Stimulated activated CD4-positive, alpha-beta T cell treated with anti-CD3 and anti-CD28 coated beads, Interleukin-12 subunit alpha, Interleukin-12 subunit beta, amount 100 ng/mL, for 24 hours (primary cell): ENCODE measurements at places on chromosomes 12 and 14.

DNA sequence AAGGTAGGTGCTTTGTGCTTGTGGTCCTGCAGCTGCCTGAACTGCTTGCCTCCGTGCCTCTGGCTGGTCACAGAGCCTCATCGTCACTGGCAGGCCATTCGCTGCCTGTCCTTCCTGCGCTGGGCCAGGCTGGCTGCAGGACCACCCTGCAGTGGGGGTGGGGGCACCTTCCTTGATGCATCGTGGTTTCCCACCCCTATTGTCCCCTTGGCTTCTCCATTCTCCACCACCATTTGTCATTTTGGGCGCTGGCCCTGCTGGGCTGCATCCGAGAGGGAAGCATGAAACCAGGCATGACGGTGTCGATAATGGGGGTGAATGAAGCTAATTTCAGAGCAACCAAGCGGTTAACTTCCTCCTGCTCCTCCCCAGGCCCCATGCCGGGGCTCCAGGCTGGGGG is 127.7 kb downstream of the NRXN3 start:
- no peak for DNase-seq

- no peak for DNase-seq
Measured at GRCh38 chr14:90201344-90201743, 55.0 kb upstream of the PSMC1 start.

DNA sequence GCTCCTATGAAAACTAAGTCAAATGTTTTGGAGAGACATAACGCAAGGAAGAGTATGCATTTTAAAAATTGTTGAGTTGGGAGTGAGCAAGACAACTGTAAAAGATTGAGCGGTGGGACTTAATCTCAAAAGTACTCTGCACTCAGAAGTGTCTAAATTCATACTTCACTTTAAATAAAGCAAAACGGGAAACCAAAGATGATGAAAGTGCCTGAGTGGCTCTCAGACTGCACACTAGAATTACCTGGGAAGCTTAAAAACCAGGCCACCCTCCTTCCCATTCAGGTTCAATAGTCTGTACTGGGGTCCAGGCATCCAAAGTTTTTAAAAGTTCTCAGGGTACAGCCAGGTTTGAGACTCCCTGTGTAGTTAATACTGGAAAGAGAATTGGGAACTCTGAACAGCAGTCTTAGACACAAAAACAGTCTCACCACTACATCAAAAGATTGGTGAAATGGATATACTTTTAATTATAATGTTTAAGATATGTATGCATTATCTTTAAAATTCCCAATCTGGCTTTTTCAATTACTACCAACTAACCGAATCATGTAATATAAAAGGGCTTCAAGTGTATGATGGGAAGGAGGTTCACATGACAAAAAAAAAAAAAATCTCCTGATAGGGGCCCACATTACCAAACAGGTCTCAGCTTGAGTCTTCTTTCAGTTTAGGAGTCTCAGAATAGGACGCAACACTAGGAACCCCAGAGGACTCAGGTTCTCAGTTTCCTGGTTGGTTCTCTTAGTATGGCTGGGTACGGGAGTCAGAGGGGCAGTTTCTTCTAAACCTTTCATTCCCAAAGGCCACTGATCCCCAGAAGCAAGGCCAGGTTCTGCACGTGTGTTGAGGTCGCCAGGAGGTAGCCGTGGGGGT is 1.0 kb downstream of the HOMEZ start:
- no peak for DNase-seq

- no peak for DNase-seq
Measured at GRCh38 chr12:55002355-55002754, 17.4 kb upstream of the NEUROD4 start.

GRCh38 chr12:107458163-107458562 is 227.4 kb upstream of the PWP1 start:
- no peak for DNase-seq

DNA sequence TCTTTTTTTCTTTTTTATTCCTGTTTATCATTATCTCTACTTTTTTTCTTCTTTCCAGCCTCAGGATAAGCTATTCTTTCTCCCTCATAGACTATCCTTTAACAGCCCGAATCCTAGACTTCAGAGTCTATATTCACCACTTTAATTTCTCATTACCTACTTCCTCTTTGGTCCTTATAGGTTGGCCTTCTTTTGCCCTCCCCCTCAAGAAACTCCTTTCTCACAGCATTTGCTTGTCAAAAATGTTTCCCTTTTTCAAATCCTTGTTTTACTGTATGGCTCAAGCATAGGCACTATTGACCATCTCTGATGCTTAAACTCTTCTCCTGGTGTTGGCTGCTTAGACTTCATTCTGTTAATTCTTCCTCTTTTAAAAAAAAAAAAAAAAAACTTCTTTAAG is 52.5 kb downstream of the KIAA0586 start:
- DNase-seq: no peak

DNA sequence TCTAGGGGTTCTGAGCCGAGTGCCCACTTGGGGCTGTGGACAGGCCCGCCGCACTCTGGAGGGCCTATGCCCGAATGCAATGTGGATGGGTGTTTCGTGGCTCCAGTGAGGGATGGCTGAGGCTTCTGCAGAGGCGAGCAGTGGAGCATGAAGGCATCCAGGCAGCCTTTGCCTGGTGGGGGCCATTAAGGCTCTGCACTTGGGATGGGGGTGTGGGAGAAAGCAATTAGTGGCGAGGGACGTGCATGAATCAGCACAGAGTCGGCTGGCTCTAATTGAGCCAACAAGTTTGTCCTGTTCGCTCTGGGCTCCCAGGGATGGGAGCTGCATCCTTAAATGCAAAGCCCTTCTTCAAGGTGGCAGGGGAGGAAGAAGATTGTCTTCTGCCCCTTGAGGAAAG is 346.9 kb upstream of the FKBP4 start:
- DNase-seq: no peak

GRCh38 chr12:90816353-90817089 is 138.5 kb downstream of the CCER1 start:
- DNase-seq: no peak

DNA sequence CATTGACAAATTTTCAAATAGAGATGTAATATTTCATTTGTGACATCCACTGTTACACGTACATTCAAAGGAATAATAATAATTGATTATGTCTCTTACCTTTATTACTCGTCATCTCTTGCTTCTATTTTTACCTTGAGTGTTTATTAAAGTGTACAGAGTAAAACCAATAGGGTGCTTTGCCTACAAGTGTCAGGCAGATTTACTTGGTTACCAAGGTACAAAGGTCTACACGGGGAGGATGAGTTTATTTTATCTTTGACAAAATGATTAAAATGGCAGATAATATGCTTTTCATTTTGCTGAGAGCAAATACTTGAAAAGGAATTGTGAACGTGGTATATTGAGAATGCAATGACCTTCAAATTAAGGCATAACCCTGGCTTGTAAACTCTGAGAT is 137.8 kb upstream of the SOX5 start:
- DNase-seq: no peak

- DNase-seq: no peak
Measured at GRCh38 chr12:133227281-133227852, 8.3 kb downstream of the ANHX start.

DNA sequence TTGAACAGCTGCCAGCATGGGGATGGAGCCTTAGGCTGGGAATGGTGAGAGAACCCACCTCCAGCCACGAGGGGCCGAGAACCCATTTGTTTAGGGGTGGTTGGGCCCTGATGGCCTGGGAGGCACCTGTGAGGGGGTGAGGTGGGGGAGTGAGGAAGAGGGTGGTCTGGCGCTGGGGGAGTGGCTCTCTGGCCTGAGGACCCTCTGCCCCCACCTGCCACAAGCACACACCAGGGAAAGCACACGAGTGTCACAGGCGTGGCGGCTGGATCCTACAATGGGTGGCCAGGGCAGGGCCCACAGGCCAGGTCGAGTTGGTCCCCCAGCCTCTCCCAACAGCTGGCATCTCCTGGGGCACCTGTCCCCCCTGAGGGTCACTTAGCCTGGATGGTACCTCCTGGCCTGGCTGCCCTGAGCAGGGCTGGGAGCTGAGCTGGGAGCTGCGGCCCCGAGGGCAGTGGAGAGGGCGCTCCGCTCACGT is 340.5 kb downstream of the TMEM121 start:
- DNase-seq: no peak

DNA sequence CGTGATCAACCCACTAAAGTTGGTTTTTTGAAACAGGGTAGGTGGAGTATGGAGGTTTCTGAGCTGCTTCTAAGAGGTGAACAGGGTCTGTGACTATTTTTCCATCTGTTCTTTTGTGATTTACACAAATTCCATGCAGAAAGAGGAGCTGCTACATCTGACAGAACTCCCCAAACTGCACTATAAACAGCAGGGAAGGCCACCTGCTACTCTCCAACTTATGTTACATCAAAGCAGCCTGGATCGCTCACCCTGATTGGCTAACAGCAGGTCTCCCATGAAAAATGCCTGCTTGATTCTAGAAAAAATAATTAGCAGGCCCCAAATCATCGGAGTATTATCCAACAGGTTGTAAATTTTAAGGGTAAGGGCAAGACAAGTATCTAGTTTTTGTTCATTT is 282.9 kb upstream of the FLRT2 start:
- no peak for DNase-seq

DNA sequence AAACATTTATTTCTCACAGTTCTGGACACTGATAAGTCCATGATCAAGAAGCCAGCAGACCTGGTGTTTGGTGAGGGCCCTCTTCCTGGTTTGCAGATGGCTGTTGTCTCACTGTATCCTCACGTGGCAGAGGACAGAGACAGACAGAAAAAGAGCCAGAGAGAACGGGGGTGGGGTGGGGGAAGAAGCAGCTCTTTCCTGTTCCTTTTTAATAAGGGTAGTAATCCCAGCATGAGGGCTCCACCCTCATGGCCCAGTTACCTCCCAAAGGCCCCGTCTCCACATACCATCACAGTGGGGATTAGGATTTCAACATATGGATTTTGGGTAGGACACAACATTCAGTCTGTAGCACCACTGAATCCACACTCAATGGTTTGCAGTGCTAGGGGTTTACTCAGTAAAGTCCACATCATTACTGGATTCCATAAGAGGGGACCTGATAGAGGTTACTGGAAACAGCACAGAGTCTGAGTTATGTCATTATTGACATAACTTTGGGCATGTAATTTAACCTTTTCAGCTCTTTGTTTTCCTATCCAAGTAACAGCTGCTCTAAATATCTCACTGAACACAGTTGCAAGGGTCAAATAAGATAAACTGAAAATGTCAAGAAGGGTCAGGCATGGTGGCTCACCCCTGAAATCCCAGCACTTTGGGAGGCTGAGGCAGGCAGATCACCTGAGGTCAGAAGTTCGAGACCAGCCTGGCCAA is 53.2 kb downstream of the RPAP3 start:
- DNase-seq: no peak

- no peak for DNase-seq
Measured at GRCh38 chr12:3420693-3421092, 70.3 kb upstream of the PRMT8 start.

GRCh38 chr12:84315926-84316325 is 596.7 kb downstream of the SLC6A15 start:
- DNase-seq: no peak

GRCh38 chr14:36663404-36664321 is 2.0 kb downstream of the PAX9 start:
- no peak for DNase-seq

GRCh38 chr14:75851574-75851866 is 130.3 kb downstream of the TGFB3 start:
- no peak for DNase-seq

GRCh38 chr14:34843011-34843554 is 32.1 kb downstream of the BAZ1A start:
- DNase-seq: no peak

GRCh38 chr14:95493503-95493902 is 22.9 kb downstream of the SYNE3 start:
- DNase-seq: no peak

GRCh38 chr12:23236066-23236780 is 611.3 kb downstream of the ETNK1 start:
- no peak for DNase-seq

DNA sequence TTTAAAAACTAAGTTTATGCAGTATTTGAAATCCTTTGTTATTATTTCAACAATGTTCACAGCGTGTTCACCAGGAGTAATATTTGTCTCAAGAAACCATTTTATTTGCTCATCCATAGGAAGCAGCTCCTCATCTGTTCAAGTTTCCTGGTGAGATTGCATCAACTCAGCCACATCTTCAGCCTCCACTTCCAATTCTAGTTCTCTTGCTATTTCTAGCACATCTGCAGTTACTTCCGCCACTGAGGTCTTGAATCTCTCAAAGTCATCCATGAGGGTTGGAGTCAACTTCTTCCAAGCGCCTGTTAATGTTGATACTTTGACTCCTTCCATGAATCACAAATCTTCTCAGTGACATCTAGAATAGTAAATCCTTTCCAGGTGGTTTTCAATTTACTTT is 18.0 kb downstream of the CLEC9A start:
- DNase-seq: no peak

GRCh38 chr14:50230401-50230700 is 1.0 kb downstream of the SOS2 start:
- DNase-seq: no peak

GRCh38 chr14:50357753-50358395 is 38.8 kb downstream of the CDKL1 start:
- no peak for DNase-seq

GRCh38 chr12:131368668-131369071 is 342.2 kb upstream of the SFSWAP start:
- no peak for DNase-seq

- no peak for DNase-seq
Measured at GRCh38 chr14:70832561-70833305, 23.4 kb upstream of the MAP3K9 start.

DNA sequence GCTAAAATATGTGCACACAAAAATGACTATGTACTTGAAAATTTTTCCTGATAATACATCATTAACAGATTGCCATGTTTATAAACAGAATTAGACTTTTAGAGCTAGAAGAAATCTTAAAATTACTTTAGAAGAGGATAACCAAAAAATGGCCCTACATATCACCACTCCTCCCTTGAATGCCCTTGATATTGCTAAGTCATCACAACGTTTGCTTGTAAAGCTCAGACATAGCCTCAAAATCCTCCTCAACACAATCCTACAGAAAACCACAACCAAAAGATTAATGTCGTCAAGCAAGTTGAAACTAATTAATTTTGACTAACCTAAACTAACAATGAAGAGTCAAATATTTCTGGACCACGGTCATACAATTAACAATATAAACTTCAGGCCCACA is 19.4 kb upstream of the NAA30 start:
- no peak for DNase-seq

DNA sequence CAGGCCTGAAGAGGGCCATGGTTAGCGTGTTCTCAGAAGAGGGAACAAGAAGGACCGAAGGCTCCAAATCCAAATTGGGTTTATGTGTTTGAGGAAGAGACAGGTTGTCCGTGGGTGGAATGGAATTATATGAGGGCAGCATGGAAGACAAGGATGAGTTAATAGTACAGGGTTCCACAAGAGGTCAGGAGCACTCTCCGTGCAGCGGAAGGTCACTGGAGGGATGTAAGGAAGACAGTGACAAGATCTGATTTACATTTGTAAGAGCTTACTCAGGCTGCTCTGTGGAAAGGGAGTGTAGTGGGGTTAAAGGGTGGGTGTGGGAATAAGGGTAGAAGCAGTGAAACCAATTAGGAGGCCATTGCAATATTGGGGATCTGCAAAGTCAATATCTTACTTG is 97.0 kb downstream of the TPH2 start:
- DNase-seq: no peak

- DNase-seq: no peak
Measured at GRCh38 chr12:48302161-48302911, 48.4 kb downstream of the ZNF641 start.
